EH (cell line): ENCODE measurements at places on chromosomes 16 and 17.
A peak's percentile ranks its signal among the peaks of the same experiment; 100 is the strongest.

DNA sequence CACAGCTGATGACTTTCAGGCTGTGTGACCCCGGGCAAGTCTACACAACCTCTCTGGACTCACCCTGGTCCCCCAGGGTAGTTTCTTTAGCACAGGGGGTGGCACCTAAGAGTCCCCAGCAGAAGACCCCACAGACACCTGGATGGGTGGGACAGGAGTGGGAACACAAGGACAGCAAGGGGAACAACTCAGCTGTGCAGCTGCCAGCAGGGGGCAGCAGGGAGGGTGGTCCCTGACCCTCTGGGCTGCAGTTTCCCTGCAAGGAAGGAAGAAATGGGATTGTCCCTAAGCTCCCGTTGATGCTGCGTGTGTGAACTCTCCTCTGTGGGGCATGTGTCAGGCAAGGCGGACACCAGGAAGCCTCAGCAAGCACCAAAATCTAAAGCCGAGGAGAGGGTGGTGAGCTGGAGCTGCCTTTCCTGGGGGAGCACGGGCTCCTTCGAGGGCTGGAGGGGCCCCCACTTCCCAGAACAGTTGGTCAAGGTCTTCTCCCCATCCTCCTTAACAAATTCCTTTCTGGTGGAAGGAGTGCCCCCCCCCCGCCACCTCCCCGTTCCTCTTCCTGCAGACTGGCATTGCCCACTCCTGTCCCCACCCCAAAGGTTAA is 24.1 kb upstream of the CDH5 start:
- DNase-seq: peak; percentile 21

- DNase-seq: peak; percentile 84
These were observed 1.9 kb upstream of the YBX2 start for GRCh38 chr17:7296189-7296861.

GRCh38 chr17:40448213-40448638 is 5.0 kb downstream of the IGFBP4 start:
- peak; percentile 64 for DNase-seq

GRCh38 chr17:43020789-43021740 is 1.1 kb downstream of the VAT1 start:
- DNase-seq: peak; percentile 76

- no peak for DNase-seq
These were observed 74.6 kb downstream of the SOCS1 start for GRCh38 chr16:11181242-11181898.

DNA sequence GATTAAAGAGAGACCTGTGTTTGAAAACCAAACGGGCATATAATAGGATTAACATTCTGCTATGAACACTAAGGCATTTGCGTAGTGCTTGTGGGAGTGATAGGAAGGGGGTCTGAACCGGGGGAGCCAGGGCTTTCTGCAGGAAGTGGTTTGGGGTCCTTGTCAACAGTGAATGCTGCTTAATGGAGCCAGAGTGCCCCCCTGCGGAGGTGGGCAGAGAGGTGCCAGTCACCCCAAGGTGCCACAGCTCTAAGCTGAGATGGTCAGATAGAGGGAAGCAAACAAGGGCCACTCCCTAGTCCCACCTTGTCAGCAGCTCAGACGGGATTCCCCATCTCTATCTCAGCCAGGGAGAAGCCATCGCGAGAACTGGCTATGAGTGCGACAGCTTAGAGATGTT is 17.7 kb downstream of the NAA60 start:
- no peak for DNase-seq

- no peak for DNase-seq
These were observed 3.2 kb downstream of the ACSF3 start for GRCh38 chr16:89096768-89097391.

GRCh38 chr16:72985148-72985941 is 62.6 kb downstream of the ZFHX3 start:
- DNase-seq: peak; percentile 89

- no peak for DNase-seq
These were observed 15.4 kb downstream of the DNAAF8 start for GRCh38 chr16:4749700-4750257.

DNA sequence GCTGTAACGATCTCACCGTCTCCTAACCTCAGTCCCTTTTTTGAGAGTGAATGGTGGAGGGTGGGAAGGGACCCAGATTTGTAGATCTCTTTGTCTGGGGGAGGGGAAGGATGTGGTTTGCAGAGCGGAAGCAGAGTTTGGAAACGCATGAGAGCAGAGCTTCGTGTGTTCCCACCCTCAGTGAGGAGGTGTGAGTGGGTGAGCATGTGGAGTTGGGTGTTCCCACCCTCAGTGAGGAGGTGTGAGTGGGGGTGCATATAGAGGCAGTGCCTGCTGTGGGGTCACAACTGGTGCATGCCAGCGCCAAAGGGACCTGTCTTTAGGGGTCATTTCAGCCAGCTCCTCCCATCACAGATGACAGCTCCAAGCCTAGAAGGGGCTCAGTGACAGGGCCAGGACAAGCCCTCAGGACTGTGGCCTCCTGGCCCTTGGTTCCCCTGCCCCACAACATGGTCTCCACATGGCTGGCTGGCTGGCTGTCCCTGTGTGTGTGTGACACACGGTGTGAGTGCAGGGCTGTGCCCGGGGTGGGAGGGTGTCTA is 1.8 kb upstream of the CISD3 start:
- no peak for DNase-seq

DNA sequence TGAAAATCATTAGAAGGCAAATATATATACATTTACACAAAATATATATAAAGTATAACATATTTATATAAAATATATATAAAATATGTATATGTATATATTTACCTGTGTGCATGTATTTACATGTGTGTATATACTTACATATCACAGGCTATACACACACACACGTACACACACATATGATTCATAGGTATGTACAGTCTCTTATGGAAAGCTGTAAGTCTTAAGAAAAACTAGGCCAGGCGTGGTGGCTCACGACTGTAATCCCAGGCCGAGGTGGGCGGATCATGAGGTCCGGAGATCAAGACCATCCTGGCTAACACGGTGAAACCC is 14.7 kb downstream of the TOM1L2 start:
- DNase-seq: no peak

GRCh38 chr17:17171186-17171585 is 34.9 kb downstream of the PLD6 start:
- DNase-seq: no peak
